AG04449 (cell line): ENCODE measurements at places on chromosomes 6 and 20.
A peak's percentile ranks its signal among the peaks of the same experiment; 100 is the strongest.

- DNase-seq: no peak
Observed at GRCh38 chr6:90386399-90387382, 90.0 kb upstream of the BACH2 start.

DNA sequence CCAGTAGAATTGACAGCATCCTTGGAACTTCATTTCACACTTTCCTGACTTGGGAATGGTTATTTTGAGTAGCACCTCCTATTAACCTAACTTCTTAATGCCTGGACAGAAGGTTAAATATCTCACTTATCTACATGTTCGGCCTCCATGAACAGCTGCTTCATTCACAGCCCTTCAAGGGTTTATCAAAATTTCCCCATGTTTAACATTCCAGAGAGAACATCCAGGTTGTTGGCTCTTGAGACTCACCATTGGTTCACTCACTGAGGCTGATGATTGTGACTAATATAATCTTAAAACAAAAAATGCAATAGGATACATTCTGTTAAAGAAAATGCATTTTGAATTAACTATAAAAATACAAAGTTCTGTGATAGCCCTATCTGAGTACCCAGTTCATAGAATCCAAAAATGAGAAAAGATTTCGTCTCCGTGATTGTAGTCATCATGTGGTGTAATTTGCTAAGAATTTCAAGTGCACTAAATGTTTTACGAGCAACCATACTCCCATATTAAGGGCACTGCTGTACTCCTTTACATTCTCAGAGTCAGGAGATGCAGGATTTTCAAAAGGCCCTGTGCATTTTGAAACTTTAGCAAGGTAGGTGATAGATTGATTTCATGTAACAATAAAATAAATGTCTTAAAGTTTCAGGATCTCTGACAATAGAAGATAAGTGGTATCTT is 260.6 kb upstream of the TAB2 start:
- no peak for DNase-seq

- no peak for DNase-seq
Observed at GRCh38 chr20:51220293-51220706, 197.4 kb upstream of the KCNG1 start.

DNA sequence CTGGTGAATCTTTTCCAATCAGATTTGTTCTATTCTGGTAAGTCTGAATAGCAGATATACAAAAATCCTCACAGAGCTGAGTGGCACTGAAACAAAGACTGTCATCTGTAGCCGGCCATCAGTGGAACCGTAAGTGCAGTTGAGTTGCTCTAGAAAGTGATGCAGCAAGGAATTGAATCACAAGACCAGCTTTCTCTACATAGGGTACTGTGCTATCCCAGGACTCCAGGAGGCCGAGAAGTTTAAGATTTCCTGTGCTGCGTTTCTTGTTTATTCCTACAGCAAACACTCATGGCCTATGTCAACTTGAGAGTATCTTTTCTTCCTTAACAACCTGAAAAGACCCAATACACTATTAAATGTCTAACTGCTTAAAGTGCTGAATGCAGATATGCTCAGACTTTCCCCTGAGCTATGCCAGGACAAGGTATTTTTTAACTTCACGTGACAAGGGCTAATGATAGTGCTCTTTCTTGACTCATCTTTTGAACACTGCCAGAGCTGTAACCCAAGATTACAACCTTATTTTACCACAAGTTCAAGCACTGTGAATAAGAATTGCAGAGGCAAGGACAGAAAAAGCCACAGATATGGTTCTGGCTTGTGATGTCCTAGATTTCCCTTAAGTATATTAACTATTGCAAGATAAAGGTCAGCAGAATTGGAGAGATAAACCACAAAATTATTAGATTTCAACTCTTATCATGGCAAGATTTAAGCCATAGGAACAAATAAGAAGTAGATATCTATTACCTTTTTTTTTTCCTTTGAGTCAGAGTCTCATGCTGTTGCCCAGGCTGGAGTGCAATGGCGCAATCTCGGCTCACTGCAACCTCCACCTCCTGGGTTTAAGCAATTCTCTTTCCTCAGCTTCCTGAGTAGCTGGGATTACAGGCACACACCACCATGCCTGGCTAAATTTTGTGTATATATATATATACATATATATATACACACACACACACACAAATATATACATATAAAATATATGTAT is 71.6 kb downstream of the GJA1 start:
- no peak for DNase-seq

- DNase-seq: no peak
Observed at GRCh38 chr20:56391596-56392131, 351 bp downstream of the AURKA start.

- no peak for DNase-seq
Observed at GRCh38 chr6:96330884-96331283, 190.7 kb upstream of the UFL1 start.

DNA sequence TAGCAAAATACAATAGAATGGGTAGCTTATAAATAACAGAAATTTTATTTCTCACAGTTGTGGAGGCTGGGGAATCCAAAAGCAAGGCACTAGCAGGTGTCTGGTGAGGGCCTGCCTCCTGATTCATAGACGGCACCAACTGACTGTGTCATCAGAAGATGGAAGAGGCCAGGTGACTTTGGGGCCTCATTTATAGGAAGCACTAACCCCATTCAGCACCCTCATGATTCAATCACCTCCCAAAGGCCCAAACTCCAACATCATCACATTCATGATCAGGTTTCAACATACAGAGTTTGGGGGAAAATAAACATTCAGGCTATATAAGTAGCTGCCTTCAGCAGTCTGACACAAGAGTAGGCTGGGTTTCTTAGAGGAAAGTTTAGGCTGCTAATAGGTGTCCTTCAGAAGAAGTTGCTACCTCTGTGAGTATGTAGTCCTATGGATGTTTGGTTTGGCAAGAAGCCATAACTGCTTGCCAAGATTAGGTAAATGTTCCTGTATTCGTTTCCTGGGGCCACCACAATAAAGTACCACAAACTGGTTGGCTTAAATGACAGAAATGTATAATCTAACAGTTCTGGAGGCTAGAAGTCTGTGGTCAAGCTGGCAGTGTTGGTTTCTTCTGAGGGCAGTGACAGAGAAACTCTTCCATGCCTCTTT is 48.8 kb downstream of the NT5E start:
- DNase-seq: no peak

- no peak for DNase-seq
Observed at GRCh38 chr6:99344289-99344688, 5.2 kb downstream of the FAXC start.

- DNase-seq: peak; percentile 12
Observed at GRCh38 chr6:4253604-4254231, 118.3 kb upstream of the ECI2 start.
